ENCODE measurements at places on chromosomes 12 and 14.
A peak's percentile ranks its signal among the peaks of the same experiment; 100 is the strongest.

DNA sequence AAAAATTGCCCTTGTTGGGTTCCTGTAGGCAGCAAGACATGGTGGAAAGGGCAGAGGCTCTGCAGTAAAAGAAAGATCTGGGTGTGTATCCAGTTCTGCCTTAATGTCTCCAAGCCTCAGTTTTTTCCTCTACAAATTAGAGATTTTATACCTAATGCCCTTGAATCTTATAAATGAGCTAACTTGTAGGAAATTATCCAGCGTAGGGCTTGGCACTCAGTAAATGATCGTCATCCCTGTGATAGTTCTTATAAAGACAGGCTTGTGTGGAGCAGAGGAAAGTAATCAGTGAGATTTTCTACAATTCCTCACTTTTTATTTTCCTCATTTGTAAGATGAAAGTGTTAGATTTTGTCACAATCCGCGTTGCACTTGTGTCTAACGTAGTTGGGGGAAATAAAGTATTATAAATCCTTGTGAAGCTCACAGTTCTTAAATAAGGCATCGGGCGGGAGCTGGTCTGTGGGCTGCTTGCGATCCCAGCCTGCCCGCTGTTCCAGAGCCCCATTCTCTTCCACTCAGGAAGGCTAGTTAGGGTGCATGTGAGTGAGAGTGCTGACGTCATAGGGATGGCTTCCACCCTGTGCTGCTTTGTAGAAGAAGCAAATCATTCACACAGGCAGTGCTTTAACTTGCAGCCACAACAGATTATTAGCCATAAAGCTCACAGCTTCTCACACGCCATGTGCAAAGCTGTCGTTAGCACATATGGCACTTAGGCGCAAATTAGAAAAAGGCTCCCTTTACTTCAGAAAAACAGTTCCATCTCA, 87.6 kb downstream of the EML1 start:
- no peak for DNase-seq

GRCh38 chr12:105352940-105353635, 22.6 kb downstream of the C12orf75 start:
- DNase-seq, result no peak

DNA sequence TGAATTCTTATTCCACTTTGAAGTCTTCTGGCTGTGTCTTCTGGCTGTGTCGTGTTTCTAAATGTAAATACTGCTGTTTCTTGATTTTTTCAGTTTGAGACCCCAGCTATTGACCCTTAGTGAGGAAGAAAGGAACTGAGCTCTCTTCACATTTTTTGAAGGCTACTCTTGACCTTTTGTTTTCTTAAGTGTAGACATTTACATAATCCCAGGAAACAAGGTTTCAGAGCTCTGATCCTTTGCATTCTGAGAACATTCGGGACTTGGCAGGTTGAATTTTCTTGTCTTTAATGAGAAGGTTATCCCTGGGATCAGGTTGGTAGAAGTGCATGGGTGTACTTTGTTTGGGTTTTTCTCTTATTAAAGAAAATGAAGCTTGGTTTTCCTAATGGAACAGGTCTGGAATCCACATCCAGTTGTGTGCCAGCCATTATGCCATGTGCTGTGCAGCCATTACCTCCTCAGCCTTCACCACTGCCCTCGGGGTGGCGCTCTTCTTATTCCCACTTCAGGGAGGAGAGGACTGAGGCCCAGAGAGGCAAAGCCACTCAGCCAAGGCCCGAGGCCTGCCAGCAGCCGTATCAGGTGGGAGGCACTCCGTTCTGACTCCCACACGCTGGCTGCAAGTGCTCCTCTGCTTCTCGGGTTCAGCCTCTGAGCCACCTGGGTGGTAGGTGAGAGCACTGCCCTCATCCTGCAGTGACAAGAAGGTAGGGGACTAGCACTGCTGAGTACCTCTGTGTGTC, 120.9 kb downstream of the BEGAIN start:
- DNase-seq, result no peak

- DNase-seq, result no peak
These were observed 2.0 kb upstream of the PIGH start for GRCh38 chr14:67602076-67602475.

- no peak for DNase-seq
These were observed 876.4 kb upstream of the SEL1L start for GRCh38 chr14:82410064-82410463.

GRCh38 chr14:92938235-92938875, 15.4 kb downstream of the CHGA start:
- DNase-seq, result no peak

GRCh38 chr14:75418850-75419768, 8.7 kb upstream of the JDP2 start:
- DNase-seq, result no peak

GRCh38 chr12:43285159-43285598, 266.8 kb downstream of the ADAMTS20 start:
- no peak for DNase-seq

- no peak for DNase-seq
These were observed 8.0 kb downstream of the LRRC74A start for GRCh38 chr14:76834241-76834661.

GRCh38 chr12:65025136-65025535, 96.0 kb downstream of the WIF1 start:
- no peak for DNase-seq

DNA sequence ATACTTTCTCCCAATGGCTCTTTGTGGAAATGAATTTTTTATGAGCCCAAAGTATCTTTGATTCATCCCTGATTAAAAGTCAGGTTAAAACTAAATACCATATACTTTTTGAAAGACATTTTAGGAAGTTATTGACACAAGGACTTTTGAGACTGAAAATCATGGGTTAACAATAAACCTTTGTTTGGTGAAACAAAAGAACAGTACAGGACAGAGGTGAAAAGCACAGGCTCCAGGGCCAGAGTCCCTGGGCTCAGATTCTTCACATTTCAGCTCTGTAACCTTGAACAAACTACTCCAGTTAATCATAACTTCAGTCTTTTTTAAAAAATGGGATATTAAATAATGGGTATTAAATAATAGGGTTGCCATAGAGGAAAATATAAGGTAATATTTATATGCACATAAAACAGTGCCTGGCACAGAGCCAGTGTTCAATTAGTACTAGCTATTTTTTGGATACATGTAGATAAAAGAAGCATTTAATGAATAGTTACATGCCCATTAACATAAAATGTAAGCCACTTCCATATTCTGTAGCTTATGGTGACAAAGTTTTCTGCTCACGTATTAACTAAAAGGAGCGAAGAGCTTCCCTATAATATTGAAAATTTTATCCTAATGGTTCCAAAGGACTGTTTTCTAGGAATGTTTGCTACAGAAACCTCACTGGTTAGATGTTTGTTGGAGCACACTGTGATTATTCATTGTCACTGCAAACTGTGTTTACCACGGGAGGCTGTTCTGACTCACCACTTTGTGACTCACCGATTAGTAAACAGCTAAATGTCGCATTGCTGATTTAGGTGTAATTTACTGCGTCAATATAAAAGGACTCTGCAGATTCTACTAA, 255.4 kb downstream of the DAD1 start:
- no peak for DNase-seq

GRCh38 chr12:110366321-110367142, 37.0 kb downstream of the ANAPC7 start:
- DNase-seq, result no peak

- no peak for DNase-seq
These were observed 454.1 kb upstream of the FLRT2 start for GRCh38 chr14:85075694-85076476.

GRCh38 chr12:129103231-129103630, 250.0 kb downstream of the GLT1D1 start:
- no peak for DNase-seq

GRCh38 chr12:82804601-82805000, 117.9 kb downstream of the TMTC2 start:
- DNase-seq, result no peak

- DNase-seq, result no peak
These were observed 42.8 kb downstream of the KDM2B start for GRCh38 chr12:121537814-121538698.

GRCh38 chr12:107518868-107519267, 166.7 kb upstream of the PWP1 start:
- no peak for DNase-seq

DNA sequence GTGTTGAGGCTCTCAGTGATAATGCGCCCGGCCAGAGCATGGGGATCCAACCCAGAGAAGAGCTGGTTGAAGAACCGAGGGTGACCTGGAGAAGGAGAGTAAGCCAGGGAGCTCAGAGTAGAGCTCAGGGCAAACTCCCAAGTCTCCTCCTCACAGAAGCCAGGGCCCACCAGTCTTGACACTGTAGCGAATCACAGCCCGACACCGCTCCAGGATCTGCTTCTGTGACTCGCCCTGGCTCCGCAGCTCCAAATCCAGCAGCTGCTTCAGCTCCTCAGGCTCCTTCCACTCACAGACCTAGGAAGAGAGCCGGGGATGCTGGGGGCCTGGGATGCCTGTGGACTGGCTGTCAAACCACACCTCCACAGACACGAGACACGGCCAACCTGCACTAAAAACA, 8.2 kb upstream of the ZNF740 start:
- DNase-seq, result no peak

GRCh38 chr12:31817120-31817519, 88.3 kb upstream of the AMN1 start:
- DNase-seq, result no peak

DNA sequence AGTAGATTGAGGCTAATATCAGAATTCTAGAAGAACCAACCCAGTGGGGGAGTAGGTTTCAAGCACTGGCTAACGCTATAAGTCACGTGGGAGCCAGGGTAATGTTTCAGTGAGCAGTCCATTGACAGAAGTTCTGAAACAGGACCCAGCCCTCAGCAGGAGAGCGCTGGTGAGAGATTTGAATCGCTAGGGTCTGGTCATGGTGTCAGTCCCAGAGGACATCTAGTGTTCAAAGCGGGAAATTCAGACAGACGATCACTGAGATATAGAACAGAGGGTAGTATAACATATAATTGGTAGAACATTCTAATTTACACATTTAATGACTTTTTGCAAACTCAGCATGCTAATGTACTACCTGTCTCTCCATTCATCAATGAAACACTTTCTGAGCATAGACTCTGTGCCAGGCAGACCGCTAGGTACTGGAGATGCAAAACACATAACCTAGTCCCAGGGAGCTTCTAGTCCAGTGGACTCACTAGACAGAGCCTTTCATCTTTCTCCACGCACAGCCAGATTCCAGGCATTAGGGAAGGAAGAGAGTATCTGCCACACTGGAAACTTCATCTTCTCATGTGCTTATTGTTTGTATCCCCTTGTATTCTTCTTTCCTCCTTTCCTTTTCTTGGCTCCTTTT, 35.4 kb upstream of the RNASE3 start:
- peak; percentile 4 for DNase-seq

DNA sequence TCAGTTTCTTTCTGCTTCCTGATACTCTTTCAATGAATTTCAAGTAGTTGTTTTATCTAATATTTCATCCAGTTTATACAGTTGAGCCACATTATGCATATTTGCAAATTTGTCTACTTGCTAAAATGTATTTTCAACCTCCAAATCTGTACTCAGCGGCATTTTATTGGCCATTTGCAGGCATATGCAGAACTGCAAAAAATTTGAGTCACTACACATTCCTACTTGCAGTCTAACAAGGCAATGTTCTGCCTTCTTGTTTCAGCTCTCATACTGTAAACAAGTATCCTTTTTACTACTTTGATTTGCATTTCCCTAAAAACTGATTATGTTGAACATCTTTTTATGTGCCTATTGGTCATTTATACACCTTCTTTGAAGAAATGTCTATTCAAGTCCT, 55.0 kb downstream of the POLR3B start:
- no peak for DNase-seq

DNA sequence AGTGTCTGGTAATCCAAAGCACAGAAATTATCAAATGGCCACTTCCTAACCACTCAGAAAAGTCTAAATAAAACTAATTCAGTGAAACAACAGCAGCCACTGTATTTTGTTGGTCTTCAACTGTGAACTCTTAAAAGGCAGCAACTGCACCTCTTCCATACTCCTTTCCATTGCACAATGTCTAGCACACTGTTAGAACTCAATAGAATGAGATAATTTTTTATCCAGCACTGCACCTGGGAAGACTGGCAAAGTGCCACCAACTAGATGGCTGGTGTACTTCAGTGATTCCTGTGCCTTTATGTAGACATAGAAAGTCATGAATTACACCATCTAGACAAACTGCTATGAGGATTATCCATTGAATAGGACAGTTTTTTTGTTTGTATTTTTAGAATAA, 26.2 kb downstream of the LGR5 start:
- DNase-seq, result no peak

DNA sequence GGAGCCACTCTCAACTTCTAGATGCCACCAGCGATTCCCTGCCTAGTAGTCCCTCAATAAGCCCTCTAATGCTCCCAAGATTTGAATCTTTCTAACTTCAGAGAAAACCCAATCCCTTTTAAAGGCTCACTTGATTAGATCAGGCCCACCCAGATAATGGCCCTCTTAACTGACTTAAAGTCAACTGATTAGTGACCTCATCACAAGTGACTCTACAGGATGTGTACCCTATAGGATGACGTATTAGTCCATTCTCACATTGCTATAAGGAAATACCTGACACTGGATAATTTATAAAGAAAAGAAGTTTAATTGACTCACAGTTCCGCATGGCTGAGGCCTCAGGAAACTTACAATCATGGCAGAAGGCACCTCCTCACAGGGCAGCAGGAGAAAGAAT, 49.1 kb downstream of the ANKS1B start:
- DNase-seq, result no peak

GRCh38 chr12:56261503-56262232, 3.5 kb upstream of the ANKRD52 start:
- no peak for DNase-seq

- no peak for DNase-seq
These were observed 329.0 kb upstream of the SFSWAP start for GRCh38 chr12:131381716-131382430.

- no peak for DNase-seq
These were observed 24.2 kb upstream of the HIF1A start for GRCh38 chr14:61671082-61671481.

- no peak for DNase-seq
These were observed 37.2 kb upstream of the BDKRB2 start for GRCh38 chr14:96167224-96168148.

GRCh38 chr12:97300431-97300830, 162.2 kb upstream of the RMST start:
- DNase-seq, result no peak

DNA sequence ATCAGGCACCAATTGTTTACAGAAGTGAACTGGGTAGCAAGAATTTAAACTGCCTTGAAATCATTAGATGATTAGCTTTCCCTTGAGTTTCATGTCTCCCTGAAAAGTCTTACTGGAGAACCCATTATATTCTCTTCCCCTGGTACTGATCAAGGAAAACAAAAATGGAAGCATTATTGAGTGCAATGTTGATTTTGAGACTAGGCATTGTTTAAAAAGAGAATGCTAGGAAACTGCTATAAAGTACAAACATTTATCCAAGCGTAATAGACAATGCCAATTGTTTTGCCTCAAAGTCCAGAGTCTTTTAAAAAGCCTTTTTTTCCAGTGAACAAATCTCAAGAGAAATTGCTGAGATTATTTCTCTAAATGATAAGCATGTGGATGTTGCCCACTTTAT, 197.0 kb downstream of the CCER1 start:
- DNase-seq, result no peak

- DNase-seq, result no peak
These were observed 319.5 kb downstream of the PAWR start for GRCh38 chr12:79371226-79371625.

- DNase-seq, result no peak
These were observed 40.9 kb downstream of the CCDC85C start for GRCh38 chr14:99562856-99563748.

- DNase-seq, result no peak
These were observed 21.2 kb downstream of the DEGS2 start for GRCh38 chr14:100138082-100138787.

- no peak for DNase-seq
These were observed 54.2 kb upstream of the LRRK2 start for GRCh38 chr12:40170593-40170992.

GRCh38 chr14:58752771-58753201, 115.0 kb downstream of the DACT1 start:
- DNase-seq, result no peak
